ENCODE measurements at places on chromosomes 1 and 21. TPM values are rescaled to one million over a fixed set of nuclear protein-coding genes. Genes with fewer than 3 reads are reported as not detected.

The HES3 gene
- polyA plus RNA-seq, result not detected

The TPTE gene
- polyA plus RNA-seq, result not detected

The OR6N1 gene
- polyA plus RNA-seq, result not detected

The HFM1 gene
- 0.15 TPM for polyA plus RNA-seq

The TMEM82 gene
- not detected for polyA plus RNA-seq

The CYP4Z1 gene
- not detected for polyA plus RNA-seq

The NTNG1 gene
- 1.2 TPM for polyA plus RNA-seq

Data from IMR-90 (cell line).